ENCODE measurements at places on chromosomes 7 and 10.

DNA sequence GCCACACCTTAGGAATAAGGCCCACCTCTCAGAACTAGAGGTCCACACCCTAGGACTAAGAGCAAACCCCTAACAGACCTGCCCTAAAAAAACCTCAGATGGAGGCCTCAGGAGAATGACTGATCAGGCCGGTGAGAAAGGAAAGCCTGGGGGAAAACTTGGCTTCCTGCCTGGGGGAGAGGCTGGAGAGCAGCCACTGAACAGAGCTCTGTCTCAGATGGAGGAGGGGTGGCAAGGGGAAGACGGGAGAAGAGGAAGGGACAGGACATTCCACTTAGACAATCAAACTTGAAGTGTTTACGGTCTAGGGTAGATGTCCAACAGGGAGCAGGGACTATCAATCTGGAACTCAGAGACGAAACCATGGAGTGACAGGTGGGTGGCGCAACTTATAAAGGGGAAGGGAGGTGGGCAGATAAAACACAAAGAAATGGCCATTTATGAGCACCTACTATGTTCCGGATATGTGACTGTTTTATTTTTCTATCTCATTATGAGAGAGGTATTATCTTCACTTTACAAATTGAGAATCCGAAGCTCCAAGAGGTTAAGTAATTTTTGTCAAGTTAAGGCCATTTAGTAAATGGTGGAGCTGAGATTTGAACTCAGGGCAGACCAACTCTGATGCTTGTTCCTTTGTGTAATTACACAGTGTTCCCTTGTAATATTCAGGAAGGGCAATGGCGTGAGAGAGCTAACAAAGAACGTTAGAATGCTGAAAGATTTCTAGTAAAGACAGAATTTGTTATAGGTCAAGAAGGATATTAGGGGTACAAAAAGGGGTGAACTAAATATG, 82.6 kb downstream of the DNMBP start:
- DNase-seq = no peak

- DNase-seq = no peak
Measured at GRCh38 chr10:124993736-124994451, 52.0 kb downstream of the ZRANB1 start.

- no peak for DNase-seq
Measured at GRCh38 chr7:105106473-105106872, 92.5 kb downstream of the KMT2E start.

GRCh38 chr7:2072042-2072441, 160.7 kb downstream of the MAD1L1 start:
- DNase-seq = no peak

DNA sequence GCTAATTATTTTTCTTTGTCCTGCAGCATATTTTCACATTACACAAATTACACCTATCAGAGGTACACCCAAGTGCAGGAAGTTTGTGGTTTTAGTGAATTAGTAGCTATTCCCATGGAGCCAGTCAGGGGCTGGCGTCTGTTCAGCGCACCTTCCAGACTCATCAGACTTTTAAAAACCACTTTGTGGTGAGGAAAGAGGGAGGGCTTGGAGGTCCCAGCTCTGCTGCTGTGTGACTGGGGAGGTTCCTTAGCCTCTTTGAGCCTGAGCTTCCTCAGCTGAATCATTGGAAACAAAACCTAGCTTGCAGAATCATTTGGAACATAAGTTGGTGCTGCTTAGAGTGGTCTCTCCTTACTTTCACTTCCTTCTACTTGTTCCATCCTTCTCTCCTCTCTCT, 175.4 kb downstream of the SORCS3 start:
- no peak for DNase-seq

GRCh38 chr10:18497806-18498369, 153.5 kb downstream of the NSUN6 start:
- DNase-seq = no peak
